ENCODE measurements at places on chromosomes 2 and 18.

DNA sequence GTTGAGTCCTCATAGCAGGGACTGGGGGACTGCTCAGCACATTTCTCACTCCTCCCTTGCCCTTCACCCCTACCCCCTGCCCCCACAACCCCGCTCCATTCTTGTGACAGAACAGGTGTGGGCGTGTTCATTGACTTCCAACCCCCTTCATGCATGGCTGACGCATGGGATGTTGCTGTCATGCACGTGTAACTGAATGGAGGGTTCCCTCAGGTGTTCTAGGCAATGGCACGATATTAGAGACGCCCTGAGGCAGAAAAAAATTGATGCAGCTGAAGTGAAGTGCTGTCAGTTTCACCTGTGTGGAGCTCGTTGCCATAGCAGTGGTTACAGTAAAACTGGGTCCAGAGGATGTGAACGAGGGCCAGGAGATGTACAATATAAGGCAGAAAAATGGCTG is 6.5 kb upstream of the THOC1 start:
- no peak for DNase-seq

DNA sequence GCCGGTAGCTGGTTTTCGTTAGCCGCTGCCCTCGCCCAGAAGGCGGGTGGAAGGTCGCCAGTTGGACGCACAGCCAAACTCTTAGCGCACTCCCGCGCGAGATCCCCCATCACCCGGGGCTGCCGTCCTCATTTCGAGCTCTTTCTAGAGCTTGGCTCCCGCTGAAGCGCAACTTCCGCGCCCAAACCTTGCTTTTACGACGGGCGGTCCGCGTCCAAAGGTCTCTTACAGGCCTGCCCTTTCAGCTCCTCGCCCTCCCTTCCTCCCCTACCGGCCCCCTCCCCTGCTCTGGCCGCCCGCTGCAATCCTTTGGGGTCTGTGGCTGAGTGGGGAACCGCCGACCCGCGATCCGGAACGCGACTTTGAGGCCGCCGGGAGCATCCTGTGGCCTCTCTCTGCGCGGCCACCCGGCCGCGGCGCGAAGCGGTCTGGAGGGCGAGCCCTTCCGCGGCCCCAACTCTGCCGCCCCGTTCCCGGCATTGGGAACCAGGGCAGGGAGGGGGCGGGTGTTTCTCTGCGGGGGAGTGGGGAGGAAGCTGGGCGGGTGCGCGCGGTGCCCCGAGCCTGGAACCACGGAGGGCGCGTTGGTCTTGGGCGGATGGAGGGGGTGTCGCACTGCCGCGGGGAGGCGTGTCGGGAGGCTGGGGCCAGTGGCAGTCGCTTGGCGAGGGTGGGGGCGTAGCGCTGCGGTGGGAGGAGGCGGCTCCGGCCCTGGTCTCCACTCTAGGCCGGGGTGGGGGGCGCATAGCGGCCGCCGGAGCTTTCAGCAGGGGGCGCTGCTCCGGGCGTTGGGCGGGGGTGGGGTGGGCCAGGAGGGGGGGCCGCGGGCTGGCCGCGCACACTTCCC is at the start of gene GDF7:
TSS of gene GDF7 (plus strand) at position 841 of the 847 bp plus-strand sequence. CDS start 96 bp downstream, outside the sequence.
- peak; percentile 72 for DNase-seq

- DNase-seq, result no peak
Observed at GRCh38 chr2:189555232-189555631, 25.4 kb downstream of the SLC40A1 start.

DNA sequence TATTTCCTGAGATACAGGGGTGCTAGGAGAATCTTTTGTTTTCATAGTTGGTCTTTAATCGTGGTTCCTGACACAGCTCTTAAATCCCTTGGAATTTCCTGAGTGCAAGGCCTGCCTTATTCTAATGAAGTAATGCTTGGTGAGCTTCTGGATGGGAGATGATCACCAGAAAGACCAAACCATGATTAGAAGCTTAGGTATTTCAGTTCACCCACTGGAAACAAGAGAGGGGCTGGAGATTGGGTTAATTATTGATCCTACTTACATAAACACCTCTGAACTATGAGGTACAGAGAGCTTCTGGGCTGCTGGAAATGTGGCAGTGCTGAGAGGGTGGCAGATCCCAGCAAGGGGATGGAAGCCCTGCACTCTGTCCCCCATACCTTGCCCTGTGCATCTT is 406.8 kb downstream of the THSD7B start:
- no peak for DNase-seq

DNA sequence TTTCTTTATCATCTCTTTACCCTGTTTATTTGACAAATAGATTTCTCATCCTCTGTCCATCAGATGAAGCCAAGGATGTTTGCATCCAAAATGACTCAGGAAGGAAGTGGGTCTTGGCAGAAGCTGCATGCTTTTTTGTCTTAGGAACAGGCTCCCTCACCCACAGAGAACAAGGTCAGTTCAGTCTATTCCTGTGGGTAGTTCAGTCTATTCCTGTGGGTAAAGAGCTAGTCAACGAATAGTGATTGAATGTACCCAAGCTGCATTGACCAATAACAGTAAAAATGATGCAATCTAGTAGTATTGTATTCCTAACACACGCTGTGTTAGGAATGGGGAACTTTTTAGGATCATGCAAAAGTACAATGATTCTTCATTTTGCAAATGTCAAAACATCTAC is 290.8 kb upstream of the TANK start:
- no peak for DNase-seq

GRCh38 chr2:164710837-164711765 is 89.8 kb upstream of the GRB14 start:
- DNase-seq, result no peak

- DNase-seq, result no peak
Observed at GRCh38 chr2:214261683-214262082, 149.2 kb upstream of the VWC2L start.

DNA sequence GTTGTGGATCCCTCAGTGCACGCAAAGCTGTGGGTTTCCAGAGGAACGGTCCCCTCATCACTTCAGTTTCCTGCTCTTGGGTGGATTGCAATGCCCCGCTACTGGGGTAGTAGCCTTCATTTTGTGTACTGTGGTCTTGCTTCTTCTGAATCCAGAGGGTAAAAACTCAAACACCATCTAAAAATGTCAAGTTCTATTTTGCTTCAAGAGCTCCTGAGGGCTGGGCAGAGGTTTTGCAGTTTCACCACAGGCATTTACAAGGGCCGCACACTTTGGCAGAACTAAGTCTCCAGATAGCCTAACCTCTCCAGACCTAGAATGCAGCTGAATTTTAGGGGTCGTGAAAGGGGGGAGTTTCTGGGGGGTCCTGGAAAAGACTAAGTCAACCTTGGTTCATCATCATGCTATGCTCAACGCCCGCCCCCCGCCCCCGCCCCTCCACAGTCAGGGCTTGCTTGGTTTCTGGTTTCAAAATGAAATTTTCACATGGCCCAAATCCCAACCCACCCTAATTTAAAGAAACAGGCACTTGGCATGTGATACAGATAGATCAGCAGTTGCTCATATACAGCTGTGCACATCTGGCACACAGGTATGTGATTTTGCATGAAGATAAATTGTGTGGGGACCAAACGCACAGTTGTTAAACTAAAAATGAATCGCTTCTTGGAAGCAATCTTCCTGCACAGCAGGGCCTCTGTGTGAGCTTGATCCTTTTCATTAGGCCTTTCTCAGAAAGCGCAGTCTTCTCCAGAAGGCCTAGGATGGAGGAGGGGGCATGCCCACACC is 329.6 kb downstream of the OSR1 start:
- DNase-seq, result no peak

DNA sequence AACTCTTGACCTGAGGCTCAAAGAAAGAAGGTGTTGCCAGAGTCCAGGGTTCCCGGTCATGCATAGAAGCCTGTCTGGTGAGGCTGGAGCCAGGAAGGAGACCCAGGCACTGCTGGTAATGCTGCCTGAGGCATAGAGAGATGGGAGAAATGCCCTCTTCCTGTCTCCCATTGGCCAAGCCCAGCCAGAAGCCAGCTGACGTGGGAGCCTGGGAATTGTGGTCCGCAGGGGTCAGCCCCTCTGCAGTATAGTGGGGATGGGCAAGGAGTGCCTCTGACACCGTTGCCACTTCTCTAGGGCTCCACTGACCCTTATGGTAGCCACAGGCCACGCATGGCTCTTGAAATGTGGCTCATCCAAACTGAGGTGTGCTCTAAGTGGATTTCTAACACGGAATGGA is 95.7 kb downstream of the CTIF start:
- no peak for DNase-seq

DNA sequence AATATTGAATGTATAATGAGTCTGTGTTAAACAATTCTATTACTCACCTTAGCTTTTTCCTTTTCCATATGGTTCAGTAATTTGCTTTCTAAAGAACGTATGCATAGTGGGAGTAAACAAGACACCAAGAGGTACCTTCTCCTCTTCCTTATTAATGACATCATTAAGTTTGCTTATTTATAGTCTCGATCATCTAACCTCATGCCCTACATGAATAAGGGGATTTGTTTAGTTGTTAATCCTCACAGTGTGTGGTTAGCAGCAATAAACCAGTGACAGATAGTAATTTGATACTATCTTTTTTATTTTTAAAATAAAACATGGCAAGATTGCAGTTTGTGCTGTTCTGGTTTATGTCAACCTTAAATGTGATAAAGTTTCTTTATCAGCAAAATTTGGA is 69.7 kb downstream of the COBLL1 start:
- no peak for DNase-seq

DNA sequence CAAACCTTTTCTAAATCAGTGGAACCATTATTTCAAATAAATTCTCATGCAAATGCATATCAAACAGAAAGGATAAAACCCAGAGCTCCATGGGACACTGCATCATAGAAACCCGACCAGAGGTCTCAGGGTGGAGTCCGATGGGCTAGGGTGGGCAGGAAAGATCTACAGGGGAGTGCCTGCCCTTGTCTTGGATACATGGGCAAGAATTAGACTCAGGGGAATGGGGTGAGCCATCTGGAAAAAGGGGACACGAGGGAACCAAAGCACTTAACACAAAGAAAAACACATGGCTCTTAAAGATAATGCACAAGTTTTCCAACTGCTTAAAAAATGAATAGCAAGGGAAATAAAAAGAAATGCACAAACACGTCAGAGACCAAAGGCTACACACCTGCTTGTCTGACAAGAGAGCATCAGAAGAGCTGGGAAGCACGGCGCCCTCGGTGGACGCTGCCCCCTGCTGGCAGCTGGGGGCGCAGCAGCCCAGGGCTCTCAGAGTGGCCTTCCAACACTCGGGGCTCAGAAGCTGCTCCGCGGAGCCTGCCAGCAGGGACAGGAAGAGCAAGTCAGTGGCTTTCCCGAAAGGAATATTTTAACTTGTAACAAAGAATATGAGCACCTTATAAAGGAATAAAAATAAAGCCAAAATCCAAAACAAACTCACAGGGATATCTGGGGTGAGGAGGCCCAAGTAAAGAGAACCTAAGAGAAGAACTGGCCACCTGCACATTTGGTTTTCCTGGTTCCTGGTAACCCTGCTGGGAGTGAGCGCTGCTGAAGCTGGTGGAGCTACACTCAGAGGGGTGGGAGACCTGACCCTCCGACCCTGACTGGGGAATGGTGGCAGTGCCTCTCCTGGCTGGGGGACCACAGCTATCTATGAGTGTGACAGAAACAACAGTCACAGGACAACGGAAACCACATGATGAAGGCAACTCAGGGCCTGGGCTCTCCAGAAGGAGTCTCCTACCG is 54.5 kb downstream of the SIGLEC15 start:
- peak; percentile 91 for DNase-seq

DNA sequence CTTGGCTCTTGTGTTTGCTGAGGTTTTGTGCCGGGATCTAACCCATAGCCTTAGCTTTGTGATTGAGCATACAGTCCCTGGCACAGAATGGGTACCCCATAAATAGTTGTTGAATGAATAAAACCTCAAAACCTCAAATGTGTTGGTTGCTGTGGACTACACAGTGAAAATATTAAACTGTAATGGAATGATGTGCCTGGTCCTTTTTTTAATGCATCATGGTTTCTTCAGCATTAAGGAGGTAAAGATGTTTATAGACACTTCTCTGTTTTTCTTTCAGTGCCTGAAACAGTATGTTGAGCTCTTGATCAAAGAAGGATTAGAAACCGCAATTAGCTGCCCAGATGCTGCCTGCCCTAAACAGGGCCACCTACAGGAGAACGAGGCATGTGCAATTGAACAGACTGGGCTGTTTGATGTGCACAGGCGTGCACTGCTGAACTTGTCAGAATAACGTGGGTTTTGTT is 97.0 kb downstream of the RNF144A start:
- DNase-seq, result no peak

DNA sequence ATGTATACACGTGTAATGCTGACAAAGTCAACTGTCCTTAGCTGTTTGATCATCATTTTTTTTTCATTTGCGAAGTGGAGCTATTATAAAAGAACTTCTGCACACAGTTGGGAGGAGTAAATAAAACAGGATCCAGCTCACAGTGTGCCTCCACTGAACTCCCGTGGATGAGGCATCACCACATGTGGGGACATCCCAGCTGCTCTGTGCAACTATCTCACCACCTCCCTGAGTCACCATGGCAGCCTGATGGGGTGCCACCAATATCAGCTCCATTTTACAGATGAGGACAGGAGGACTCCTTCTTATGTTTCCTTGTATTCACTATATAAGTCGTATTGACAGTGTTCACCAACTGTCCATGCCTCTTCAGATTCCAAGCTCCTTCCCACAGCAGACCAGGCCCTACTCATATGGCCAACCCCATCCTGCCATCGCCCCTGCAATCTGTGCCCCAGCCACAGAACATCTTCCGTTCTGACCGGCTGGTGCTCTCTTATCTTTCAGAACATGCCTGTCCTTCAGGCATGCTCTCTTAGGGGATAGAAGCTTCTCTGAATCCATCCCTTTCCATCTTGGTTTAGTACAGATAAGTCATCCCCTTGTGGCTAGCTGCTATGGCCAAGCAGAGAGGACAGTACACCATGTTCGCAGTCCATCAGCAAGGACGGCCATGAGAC is 288.1 kb downstream of the RNF144A start:
- DNase-seq, result no peak

- DNase-seq, result no peak
Observed at GRCh38 chr2:152391318-152391717, 56.3 kb downstream of the FMNL2 start.

GRCh38 chr2:177460973-177461585 is 68.5 kb downstream of the AGPS start:
- DNase-seq, result no peak

GRCh38 chr18:8974696-8975095 is 127.8 kb upstream of the NDUFV2 start:
- no peak for DNase-seq

- no peak for DNase-seq
Observed at GRCh38 chr2:158253170-158253569, 151.5 kb downstream of the UPP2 start.
